Thymus (tissue), 14 donors: ENCODE measurements at places on chromosomes 11 and 22. TPM values are rescaled to one million over a fixed set of nuclear protein-coding genes. Genes with fewer than 3 reads are reported as not detected.

GRCh38 chr11:118895093-118896039, 11.7 kb downstream of the CXCR5 start:
- no peak for DNase-seq

DNA sequence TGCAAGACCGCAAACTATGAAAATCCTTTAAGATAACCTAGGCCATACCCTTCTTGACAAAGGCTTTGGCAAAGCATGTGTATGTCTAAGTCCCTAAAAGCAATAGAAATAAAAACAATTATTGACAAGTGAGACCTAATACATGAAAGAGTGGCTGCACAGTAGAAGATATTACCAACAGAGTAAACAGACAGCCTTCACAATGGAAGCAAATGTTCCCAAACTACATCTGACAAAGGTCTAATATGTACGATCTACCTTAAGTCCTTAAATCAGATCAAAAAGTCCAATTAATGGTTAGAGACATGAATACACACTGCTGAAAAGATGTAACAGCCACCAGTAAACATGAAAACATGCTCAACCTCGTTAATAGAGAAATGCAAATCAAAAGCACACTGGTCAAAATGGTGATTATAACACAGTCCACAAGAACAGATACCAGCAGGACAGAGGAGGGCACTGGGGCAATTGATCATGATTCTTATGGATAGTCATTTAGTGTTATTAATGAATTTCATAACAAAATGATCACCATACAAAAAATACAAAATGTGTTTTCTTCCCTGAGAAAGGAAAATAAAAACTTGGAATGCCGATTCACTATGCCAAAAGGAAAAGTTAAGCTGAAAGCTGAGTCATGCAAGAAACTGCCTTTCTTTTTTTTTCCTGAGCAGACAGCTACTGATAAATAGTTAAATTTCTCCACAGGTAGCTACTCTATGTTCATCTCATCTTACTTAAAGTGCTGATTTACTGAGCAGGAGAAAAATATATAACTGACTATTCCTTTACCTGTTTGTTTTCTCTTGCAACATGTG, 102.6 kb upstream of the VPREB1 start:
- DNase-seq: no peak

DNA sequence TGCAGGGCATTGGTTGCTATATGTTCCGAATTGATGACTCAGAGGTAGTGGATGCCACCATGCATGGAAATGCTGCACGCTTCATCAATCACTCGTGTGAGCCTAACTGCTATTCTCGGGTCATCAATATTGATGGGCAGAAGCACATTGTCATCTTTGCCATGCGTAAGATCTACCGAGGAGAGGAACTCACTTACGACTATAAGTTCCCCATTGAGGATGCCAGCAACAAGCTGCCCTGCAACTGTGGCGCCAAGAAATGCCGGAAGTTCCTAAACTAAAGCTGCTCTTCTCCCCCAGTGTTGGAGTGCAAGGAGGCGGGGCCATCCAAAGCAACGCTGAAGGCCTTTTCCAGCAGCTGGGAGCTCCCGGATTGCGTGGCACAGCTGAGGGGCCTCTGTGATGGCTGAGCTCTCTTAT, 5.4 kb upstream of the TTC36 start:
- DNase-seq: no peak

GRCh38 chr11:118200497-118200896, 24.1 kb upstream of the SCN2B start:
- DNase-seq: no peak

DNA sequence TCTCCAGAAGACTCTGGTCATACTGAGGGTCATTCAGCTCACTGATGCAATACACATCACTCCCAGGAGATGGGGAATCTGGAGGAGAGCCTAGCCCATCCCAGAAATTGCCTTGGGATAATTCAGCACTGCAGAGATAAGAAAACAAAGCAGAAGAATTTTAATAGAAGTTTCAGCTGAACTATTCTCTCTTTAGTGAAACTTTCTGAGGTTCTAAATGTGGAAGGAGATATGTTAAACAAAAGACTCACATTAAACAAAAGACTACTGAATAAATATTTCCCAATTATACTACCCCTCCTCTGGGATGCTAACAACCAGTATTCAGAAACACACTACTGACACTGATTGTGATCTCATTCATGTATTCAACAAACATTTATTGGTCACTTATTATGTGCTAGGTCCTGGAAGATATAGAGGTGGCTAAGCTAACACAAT, 47.8 kb downstream of the C2CD3 start:
- DNase-seq: no peak

DNA sequence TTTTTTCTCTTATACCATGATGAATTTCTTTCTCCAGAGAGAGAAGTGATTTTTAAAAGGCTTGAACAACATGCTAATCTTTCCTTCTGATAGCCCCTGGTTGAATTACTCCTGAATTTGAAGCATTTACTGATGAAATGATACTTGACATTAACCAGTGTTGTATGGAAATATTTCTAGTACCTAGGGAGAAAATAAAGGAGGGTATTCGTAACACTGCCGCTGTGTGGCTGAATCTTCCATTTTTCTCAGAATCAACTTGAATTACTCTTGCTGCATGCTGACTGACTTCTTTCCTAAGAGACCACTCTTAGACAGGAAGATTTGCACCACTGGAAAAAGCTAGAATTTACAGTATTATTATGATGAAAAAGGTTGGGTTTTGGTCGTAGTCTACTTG, 118.3 kb downstream of the FAT3 start:
- no peak for DNase-seq

- no peak for DNase-seq
Measured at GRCh38 chr22:29755889-29756288, 10.9 kb downstream of the ZMAT5 start.

GRCh38 chr22:40176921-40177737, 596 bp upstream of the TNRC6B start:
- peak; percentile 70 for DNase-seq

DNA sequence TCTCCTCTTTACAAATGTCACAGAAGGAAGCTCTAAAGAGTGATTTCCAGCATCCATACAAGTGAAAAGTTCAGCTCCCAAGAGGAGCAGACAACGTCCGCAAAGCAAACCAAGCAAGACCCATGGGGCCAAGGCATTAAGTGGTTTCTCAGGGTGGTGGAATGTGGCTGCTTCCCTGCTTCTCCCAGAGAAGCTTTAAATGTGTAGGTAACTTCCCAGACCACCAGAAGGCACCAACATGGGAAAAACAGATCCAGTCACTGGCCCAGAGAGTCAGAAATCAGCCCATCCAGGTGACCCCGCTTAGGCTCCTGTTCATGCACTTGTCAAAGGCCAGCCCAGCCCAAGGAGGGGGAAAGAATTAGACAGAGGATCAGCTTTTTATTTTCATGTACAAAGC, 13.3 kb upstream of the PHF21A start:
- DNase-seq: no peak

- no peak for DNase-seq
Measured at GRCh38 chr11:14345668-14346067, 13.3 kb downstream of the RRAS2 start.

GRCh38 chr11:44596525-44597276, 31.2 kb downstream of the CD82 start:
- no peak for DNase-seq

GRCh38 chr11:64867748-64868462, 10.5 kb downstream of the EHD1 start:
- DNase-seq: no peak

DNA sequence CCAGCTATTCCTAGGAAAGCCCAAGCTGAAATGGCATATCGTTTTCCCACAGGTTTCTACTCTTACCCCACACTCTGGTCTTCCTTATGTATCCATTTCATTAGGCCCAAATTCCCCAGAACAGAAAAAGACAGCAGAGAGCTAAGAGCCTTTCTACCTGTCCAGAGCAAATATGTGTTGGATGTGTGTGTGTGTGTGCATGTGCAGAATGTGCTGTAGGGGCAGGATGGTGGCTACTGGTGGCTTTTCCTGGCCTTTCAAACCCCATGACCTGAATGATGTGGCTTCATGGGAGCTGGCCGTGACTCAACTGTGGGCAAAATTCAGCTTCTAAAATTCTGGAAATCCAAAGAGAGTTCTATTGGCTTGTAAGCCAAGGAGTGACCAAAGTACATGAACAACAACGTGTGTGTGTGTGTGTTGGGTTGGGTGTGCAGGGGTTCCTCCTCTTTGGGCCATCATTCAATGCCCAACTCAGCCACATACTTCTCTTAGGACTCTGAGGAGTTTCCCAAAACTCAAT, 421.4 kb upstream of the CADM1 start:
- no peak for DNase-seq

DNA sequence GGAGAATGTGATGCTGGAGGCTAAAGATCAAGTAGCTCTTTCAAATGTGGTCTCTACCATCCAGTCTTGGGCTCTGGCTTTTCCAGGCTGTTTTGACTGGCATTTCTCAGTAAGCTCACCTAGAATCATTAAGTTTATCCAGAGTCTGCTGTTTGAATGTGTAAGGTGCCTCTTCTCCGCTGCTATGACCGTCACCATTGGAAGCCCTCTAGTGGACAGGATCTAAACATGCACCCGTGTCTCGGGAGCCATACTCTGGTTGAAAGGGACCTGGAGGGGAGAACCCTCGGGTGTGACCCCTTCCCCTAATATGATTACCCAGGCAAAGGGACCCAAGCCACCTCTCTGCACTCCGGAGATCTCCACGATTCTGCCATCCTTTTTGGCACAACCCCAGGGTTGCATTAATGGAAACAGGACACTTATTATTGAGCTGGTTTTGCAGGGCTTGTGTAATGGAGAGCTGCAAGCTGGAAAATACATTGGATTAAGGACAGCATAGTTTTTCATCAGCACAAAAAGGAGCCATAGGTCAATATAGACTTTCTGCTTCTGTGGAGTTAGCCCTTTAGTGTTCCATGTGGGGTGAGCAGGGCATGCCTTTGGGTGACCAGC, 191.0 kb upstream of the LARGE1 start:
- DNase-seq: no peak

GRCh38 chr11:35967042-35967441, 23.2 kb downstream of the LDLRAD3 start:
- no peak for DNase-seq

DNA sequence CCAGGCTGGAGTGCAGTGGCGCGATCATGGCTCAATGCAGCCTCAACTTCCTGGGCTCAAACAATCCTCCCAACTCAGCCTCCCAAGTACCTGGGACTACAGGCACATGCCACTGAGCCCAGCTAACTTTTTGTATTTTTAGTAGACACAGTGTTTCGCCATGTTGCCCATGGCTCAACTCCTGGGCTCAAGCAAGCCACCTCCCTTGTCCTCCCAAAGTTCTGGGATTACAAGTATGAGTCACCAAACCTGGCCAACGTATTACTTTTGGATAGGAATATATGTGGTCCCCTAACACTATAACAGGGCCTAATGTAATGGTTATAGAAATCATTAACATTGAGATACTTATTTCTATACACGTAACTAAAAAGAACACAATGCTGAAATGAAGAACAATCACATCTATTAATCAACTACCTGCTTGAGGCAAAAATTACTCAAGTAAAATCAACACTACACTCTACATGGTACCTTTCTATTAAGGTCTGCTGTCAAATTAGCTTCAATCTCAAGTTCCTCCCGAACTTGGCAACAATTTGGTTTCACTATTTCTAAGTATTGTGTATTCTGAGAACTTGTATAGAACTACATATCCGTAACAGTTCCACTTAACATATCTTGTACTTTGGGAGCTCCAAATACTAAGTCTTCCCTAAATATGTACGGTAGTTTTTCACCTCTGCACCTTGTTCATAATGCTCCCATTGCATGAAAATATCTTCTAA, 124.9 kb downstream of the FCHSD2 start:
- no peak for DNase-seq

DNA sequence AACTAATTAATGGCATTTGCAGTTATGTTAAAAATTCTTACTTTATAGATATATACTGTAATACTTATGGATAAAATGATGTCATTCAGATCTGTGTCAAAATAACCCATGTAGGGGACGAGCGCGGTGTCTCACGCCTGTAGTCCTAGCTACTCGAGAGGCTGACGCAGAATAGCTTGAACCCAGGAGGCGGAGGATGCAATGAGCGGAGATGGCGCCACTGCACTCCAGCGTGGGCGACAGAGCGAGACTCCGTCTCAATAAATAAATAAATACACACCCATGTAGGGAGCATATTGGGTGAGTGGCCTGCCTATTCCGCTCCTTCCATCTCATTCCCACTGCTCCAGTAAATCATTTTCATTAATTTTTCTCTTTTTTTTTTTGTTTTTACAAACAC, 7.1 kb downstream of the SNU13 start:
- no peak for DNase-seq

DNA sequence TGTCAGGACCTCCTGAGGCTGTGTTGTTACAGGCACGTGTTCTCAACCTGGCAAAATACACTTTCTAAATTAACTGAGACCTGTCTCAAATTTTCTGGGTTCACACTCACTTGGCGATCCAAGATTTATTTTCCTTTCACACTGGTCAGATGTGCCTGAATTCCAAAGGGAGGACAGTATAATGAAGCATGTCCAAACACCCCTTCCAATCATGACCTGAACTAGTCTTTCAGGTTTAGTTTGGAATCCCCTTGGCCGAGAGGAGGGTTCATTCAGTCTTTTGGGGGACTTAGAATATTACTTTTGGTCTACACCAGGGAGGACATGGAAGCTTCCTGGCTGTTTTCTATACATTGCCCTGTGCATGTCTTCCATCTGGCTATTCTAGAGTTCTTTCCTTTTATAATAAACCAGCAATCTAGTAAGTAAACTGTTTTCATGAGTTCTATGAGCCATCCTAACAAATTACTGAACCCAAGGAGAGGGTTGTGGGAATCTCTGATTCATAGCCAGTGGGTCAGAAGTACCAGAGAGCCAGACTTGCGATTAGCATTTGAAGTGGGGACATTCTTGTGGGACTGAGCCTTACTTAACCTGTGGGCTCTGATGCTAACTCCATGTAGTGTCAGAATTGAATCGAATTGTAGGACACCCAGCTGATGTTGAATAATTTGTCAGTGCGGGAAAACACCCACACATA, 14.8 kb upstream of the TMEM216 start:
- DNase-seq: no peak

- DNase-seq: no peak
Measured at GRCh38 chr11:111718436-111718835, 47.8 kb downstream of the PPP2R1B start.

Gene CD6
- total RNA-seq: 30.7 TPM

Gene IFITM1
- total RNA-seq: 206 TPM

Gene DLG2
- 6.6 TPM for total RNA-seq

Gene USP2
- total RNA-seq: 0.19 TPM

Gene TEX54
- not detected for total RNA-seq

Gene DCPS
- 17.2 TPM for total RNA-seq

Gene OR8G1
- total RNA-seq: not detected

Gene C11orf52
- total RNA-seq: 1.3 TPM

Gene SLC29A2
- 1.6 TPM for total RNA-seq

Gene TRPT1
- total RNA-seq: 45.1 TPM

Gene SNRPD3
- 166 TPM for total RNA-seq

Gene LMNTD2
- total RNA-seq: 1.1 TPM

Gene GSTT2B
- 1.1 TPM for total RNA-seq

Gene COPB1
- 143 TPM for total RNA-seq

Gene FLRT1
- total RNA-seq: 0.05 TPM

Gene SGSM1
- total RNA-seq: 0.38 TPM

Gene CNGA4
- 0.05 TPM for total RNA-seq

Gene LRRC10B
- total RNA-seq: 4.1 TPM

Gene PAX6
- 0.47 TPM for total RNA-seq

Gene CREB3L1
- 1.3 TPM for total RNA-seq

Gene ARHGAP20
- 0.57 TPM for total RNA-seq

Gene FREY1
- 0.52 TPM for total RNA-seq

Gene LRRC74B
- total RNA-seq: not detected
